Heart left ventricle (tissue), 16 donors: ENCODE measurements at places on chromosomes 6 and 20. TPM values are rescaled to one million over a fixed set of nuclear protein-coding genes. Genes with fewer than 3 reads are reported as not detected.
A peak's percentile ranks its signal among the peaks of the same experiment; 100 is the strongest.

GRCh38 chr6:14290041-14290771 is 172.6 kb downstream of the CD83 start:
- DNase-seq = no peak

- no peak for DNase-seq
Measured at GRCh38 chr6:28814032-28814976, 109.5 kb downstream of the TRIM27 start.

GRCh38 chr6:113039005-113039404 is 691.9 kb downstream of the RFPL4B start:
- no peak for DNase-seq

NKAIN4 gene
- not detected for polyA plus RNA-seq

ULBP3 gene
- polyA plus RNA-seq = 3.6 TPM

GRCh38 chr6:157366648-157367047 is 14.3 kb upstream of the ZDHHC14 start:
- no peak for DNase-seq

DNA sequence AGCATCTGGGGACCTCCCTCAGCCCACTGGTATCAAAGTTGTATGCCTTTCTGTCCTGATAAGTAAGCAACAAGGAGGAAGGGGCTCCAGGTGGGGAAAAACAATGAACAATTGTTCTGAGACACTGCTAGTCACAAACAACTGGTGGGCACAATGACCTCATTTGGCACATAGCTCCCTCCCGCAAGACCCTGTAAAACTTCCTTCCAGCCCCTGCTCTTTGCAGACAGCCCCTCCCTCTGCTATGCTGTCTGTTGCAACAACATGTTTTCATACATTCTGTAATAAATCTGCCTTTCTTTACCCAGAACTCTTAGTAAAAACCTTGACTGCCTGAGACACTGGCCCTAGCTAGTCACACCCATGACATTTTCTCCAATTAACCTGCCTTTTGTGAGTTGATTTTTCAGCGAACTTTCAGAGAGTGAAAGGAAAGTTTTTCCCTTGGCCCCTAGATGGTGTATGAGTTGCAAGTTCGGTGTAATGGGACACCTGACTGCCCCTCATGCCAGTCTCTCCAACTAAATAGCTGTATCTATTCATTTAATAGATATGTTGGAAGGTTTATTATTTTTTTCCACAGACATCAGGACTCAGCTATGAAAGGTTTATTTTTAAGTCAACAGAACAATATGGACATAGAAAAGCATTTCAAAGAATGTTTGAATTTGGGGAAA is 142.3 kb upstream of the SLC22A16 start:
- DNase-seq = no peak

DNA sequence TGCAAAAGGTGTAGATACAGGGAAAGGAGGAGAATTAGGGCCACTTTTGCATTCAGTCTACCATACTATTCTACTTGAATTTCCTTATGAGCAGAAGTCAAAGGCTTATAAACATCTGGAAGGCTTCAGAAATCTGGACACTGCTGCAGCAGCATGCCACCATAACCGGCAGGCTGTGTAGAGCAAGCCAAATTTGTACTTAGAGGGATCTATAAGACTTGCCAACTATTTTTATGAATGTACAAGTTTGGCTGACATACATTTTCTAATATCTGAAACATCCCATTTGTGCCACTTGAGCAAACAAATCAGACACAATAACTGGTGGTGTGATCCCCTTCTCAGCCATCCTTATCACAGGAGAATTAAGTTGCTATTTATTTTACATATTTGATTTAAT is 14.0 kb upstream of the PLCB1 start:
- no peak for DNase-seq

DNA sequence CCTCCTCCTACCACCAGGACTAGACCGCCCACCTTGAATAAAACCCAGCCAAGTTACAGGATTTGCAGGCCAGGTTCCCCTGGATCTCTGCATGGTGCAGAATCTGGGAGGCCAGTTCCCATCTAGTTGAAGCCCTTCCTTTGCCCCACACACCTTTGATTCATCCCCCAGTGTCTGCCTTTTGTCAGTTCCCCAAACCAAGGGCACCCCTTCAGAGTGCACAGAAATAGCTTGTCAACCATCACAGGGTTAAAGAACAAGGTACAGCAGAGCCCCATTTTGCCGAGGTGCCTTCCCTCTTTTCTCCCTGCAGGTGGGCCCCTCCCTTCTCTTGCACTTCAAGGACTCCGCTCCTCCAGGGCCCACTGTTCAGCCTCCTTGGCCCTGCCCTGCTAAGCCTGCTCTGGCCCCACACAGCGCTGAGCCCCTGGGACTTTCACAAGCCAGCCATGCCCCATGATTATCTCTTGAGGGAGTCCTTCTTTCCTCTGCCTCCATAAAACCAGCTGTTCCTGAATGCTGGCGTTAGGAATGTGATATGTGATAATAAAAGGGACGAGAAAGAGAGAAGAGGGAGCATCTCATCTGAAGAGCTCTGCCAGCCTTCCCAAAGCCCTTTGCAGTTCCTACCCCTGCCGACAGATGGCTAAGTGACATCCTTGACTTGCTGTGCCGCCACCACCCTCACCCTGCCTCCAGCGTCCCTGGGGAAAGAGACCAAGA is 280.3 kb downstream of the CDC5L start:
- no peak for DNase-seq

GRCh38 chr20:50188879-50189680 is 1.6 kb upstream of the CEBPB start:
- no peak for DNase-seq

GRCh38 chr6:128725271-128726233 is 157.4 kb upstream of the LAMA2 start:
- no peak for DNase-seq

DNA sequence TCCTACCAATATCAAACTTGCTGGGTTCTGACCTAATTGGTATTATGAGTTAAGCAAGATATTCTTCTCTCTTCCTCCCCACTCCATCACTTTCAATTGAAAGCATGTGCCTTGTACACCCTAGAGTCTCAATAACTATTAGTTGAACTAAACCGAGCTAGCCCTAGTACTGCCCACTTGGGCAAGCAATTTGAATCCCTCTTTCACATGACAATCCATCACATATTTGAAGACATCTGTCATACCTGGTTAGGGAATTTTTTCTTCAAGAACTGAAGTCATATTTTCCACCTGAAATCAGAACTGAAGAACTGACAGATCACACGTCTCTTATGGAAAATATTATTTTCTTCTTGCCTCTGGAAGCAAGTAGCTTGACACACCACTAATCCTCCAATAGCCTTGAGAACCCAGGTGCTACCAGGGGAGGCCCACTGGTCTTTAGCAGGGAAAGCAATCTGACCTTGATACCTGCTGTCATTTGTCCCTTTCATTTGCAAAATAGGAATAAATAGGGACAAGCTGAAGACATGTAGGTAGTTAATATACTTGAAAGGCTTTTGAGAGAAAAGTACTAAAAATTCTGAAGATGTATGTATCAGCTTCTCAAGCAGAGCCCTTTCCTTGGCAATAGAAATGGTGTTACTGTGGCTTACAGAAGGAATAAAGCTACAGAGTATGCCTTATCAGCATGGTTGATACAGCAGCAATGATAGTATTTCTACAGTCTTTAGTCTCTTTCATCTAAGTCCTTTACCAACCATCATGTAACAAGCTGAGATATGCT is 71.4 kb downstream of the GJA10 start:
- no peak for DNase-seq

GRCh38 chr20:32611286-32611685 is 26.2 kb upstream of the NOL4L start:
- no peak for DNase-seq

GJA10 gene
- not detected for polyA plus RNA-seq

- no peak for DNase-seq
Measured at GRCh38 chr20:62935204-62935967, 2.6 kb upstream of the GID8 start.

LYRM2 gene
- polyA plus RNA-seq = 16.9 TPM

FBXL4 gene
- polyA plus RNA-seq = 6.6 TPM

DNA sequence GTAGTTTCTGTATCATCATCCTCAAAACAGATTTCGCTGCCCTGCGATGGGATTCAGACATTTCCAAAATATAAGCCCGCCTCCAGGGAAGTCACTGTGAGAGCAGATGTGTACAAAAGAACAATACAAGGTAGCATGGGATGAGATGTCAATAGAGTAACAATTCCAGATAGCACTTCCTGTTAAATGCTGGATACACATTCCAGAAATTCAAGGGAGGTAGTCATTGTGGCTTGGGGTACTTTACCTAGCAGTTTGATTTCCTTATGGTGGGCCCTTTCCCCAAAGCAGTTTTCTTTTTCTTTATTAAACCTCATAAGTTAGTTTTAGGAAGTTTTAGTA is 2.5 kb downstream of the RNF217 start:
- no peak for DNase-seq

- no peak for DNase-seq
Measured at GRCh38 chr6:105886814-105887544, 199.2 kb upstream of the PRDM1 start.

DNA sequence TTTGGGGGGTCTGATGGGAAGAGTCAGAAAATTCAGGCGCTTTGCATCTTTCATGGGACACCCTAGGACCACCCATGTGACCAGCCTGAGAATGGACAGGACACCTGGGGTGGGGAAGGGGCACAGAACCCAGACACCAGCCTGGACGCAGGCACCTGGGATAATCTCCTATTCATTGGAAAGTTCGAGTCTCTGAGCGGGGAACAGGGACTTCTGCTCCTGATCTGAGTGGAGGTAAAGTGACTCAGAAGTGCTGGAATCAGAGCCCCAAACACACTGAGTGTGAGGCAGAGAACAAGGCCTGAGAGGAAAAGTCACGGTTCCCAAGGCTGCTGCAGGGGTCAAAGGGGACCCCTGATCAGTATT is 1.4 kb downstream of the HLA-B start:
- no peak for DNase-seq

PRSS16 gene
- not detected for polyA plus RNA-seq

C2 gene
- 1.0 TPM for polyA plus RNA-seq

MAS1 gene
- polyA plus RNA-seq = not detected

DNA sequence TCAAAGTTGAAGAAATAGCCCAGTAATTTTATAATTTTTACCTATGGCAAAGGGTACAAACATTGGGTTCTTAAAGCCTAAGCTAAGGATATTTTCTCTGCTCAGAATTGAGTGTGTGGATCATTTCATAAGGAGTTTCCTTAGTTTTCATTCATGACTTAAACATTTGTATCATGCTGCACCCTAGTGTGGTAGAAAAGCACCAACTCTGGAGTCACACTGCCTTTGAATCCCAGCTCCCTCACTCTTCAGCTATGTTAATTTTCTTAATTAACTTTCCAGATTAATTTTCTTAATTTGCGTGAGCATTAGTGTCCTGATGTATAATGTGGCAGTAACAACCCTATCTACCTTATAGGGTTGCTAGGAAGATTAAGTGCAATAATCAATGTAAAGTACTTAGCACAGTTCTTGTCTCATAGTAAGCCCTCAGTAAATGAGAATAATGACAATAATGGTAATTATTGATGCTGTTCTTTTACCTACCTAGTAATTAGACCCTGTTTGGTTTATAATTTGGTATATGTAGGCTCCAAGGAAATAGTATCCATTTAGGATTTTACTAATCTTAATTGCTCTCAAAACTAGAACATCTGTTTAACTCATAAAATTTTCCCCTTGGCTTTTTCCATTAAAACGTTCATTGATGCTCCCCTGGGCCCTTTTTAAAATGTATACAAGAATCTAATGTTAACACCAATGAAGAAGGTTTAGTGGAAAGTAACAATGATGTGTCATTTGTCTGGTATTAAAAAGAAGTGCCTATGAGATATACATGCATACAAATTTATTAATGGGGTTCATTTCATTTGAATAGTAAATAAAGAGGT is 31.6 kb downstream of the DSE start:
- no peak for DNase-seq

- no peak for DNase-seq
Measured at GRCh38 chr6:157272866-157273755, 50.2 kb downstream of the TMEM242 start.

DNA sequence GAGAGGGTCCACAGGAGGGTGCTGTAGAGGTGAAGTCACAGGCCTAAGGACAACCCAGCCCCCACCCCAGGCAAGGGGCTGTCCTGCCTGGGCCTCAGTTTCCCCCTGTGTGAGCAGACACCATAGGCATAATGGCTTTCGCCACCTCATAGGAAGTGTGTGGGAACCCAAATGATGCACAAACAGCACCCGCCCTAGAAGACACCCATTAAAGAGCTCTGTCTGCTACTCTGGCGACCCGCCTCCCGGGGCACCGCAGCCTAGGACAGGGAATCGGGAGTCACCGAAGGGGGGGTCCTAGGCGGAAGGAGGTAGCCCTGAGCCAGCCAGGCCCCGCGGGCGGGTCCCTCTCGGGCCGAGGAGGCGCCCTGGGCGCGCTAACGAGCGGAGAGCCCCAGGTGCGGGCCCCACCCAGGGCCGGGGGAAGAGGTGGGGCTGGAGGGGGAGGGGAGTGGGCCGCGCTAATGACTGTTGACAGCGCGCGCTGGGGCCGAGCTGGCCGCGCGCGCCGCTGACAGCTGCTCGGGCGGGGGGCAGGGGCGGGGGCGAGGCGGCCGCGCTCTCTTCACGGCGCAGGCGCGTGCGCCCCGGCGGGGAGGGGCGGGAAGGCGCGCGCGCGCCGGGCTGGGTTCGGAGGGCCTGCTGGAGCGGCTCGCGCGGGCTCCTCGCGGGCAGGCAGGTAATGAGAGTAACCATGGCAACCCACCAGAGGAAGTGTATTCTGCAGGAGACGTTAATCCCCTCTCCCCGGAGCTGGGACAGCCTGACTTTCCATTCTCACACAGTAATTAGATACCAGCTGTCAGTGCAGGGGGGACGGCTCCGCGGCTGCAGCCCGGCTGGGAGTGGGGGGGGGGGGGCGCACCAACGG is 48.9 kb downstream of the NOL4L start:
- peak; percentile 51 for DNase-seq

DNA sequence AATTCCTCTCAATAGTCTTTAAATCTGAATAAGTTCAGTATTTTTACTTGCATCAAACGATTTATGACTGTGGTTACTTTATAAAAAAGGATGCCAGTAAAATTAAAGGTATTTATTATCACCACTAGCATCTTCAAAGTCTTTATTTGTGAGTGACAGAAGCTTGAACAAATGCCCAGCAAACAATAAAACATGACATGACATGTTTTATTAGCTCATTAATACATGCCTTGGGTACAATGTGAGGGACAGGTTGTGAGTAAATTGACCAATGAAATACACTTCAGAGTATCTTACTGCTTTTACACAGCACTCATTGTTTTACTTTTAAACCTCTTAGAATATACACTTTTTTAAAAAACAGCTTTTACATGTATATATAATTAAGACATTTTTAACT is 113.4 kb upstream of the BEND3 start:
- no peak for DNase-seq
